ENCODE measurements at places on chromosomes 2 and 18.

GRCh38 chr18:57352761-57353136 lies 392 bp downstream of the ST8SIA3 start:
- no peak for DNase-seq

DNA sequence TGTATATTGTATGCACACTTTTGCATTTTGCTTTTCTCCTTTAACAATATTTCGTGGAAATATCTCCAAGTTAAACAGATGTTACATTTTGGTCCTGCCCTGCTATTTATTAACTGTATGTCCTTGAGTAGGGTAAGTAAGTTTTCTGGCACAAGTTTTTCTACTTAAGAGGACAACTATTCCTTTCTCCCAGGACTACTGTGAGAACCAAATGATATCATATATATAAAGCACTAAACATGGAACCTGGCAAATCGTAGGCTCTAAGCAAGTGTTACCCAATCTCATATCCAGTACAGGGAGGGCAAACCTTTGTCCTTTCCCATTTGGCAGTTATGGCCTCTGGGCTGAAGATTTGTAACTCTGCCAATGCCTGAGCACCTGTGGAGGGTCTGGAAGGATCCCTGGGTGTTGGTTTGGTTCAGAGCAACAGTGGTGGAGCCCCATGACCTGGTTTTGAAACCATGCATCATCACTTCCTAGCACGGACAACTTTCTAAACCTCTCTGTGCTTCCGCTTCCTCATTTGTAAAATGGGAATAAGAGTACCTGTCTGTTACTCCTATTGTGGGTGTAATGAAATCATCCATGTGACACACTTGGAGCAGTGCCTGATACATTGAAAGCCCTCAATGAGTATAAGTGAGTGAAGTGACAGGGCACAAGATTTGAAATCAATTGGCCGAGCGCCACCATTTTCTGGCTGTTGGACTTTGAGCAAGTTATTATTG lies 28.3 kb upstream of the ICOS start:
- no peak for DNase-seq

- no peak for DNase-seq
These were observed 1.6 kb downstream of the CRIM1 start for GRCh38 chr2:36356990-36357846.

DNA sequence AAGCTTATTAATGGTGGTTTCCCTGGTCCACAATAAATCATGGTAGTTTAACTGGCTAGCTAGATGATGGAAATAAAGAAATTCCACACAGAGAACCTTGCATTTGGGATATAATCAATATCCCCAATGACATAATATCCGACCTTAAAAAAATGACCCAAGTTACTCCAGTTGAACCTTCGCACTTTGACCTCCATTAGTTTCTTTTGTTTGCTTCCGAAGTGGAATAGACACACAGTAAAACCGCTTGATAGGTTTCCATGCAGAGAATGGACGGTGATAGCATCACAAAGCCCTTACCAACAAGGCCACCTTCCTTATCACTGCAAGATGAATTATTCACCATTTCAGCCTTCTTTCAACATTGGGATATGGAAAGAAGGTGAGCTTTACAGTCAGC lies 1966.1 kb upstream of the CELF4 start:
- no peak for DNase-seq

GRCh38 chr18:63083555-63083954 lies 236.0 kb downstream of the BCL2 start:
- DNase-seq = no peak

GRCh38 chr2:157191186-157191585 lies 66.3 kb upstream of the GALNT5 start:
- no peak for DNase-seq

GRCh38 chr2:109406301-109406700 lies 207.5 kb downstream of the SEPTIN10 start:
- no peak for DNase-seq

DNA sequence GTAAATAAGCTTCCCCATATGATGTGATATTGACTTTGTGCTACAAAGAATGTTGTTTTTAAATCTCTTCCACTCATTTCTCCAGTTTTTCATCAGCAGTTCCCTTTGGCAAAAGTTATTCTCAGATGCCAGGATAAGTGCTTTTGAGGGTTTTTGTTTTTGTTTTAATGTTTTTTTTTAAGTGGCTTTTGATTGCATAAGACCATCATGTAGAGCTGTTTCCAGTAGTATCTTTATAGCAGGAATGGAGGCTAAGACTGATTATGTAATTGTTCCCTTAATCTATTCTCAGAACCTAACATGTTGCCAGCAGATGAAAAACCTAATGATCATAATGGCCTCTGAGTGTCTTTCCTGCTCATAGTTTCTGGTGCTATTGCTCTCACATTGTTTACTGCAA lies 77.9 kb downstream of the CABLES1 start:
- DNase-seq = no peak

DNA sequence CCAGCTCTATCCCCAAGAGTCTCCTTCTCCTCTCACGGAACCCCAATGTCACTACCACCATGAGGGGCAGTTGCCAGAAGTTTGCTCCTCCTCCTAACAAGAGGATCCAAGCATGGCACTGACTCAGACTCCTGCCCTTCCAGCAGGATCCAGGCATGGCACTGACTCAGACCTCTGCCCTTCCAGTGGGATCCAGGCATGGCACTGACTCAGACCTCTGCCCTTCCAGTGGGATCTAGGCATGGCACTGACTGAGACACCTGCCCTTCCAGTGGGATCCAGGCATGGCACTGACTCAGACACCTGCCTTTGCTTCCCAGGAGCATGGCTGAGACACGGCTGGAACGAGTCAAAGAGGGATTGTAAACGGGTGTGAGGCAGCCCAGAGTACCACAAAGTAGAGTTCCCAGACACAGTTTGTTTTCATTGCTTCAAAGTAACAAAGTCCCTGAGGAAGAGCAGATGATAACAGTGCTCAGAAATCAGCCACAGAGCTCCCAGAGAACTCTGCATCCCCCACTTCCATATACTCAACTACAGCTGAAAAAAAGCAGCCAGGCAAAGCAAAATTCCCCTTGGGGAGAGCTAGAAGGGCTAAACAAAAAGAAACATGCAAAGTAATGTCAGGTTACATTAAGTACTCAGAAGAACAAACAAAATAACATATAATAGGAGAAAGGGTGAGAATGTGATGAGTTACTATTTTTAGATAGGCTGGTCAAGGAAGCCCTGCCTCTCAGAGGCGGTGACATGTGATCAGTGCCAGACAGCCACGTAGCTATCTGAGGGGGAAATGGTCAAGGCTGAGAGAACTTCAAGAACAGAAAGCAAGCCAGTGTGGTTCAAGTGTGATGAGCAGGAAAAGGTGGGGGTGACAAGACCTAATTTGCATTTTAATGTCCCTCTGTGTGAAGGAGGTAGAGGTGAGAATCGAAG lies 3.0 kb downstream of the BUB1 start:
- no peak for DNase-seq

- DNase-seq = no peak
These were observed 70.0 kb upstream of the ATP5MC3 start for GRCh38 chr2:175251425-175252041.

DNA sequence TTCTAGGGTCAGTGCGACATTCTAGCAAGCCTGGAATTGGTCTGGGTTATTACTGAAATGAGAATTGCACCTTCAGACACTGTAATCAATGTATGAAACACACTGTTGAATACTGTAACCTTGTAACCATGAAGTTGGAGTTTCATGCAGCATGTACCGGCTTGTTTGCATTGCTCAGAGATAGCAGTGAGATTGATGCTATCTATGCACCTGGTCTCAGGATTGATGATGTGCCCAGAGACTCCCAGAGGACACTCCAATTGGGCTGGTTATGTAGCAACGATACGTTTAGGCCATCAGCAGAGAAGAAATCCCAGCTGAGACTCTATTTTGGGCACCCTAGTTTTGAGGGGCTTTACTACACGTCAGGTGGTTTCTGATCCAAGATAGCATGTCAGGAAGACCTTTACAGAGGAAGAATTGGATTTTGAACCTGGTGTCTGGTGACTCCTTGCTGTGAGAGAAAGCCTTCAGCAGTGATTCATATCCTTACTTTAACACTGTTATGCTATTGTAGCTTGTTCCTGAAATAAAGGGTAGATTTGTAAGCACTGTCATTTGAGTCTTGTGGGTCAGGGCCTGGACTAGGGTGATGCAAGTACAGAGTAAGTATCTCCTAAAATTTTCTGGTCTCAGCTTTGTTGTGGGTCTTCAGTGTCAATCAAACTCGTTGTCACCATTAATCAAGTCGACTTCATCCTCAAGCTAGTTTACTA lies 305.1 kb upstream of the GULP1 start:
- no peak for DNase-seq

DNA sequence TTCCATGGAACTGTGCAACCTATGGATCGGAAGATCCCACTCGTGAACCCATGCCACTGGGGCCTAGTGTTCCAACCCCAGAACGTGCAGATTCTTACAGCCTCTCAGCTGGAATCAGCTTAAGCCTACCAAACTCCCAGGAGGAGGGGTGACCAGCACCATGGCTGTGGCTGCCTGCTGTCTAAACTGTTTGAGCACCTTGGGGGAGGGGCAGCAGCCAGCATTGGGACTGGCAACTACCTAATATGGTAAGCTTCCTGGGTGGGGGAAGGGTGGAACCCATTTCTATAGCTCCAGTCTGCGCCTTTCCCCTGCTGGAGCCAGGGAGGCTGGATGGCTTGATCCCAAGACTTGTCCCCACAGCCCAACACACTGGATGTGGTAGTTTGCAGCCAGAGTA lies 10.7 kb upstream of the POLE4 start:
- DNase-seq = no peak

GRCh38 chr2:120831086-120831485 lies 95.4 kb downstream of the GLI2 start:
- DNase-seq = no peak

DNA sequence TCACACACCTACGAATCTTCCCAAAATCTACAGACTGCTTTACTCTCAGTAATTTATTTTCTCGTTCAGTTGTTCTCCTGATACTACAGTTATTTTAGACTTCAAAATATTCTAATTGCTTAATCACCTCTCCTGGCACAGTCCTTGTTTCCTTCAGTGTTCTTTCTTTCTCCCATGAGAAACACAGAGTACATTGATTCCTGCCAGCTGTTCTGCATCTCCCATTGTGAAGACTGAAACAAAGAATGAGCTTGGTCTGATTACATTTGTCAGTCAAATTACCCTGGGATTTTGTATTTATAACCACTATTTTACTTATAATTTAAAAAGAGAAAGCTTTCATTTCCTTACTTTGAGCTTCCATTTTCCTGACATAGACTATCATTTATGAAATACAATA lies 63.9 kb upstream of the TANK start:
- DNase-seq = no peak

DNA sequence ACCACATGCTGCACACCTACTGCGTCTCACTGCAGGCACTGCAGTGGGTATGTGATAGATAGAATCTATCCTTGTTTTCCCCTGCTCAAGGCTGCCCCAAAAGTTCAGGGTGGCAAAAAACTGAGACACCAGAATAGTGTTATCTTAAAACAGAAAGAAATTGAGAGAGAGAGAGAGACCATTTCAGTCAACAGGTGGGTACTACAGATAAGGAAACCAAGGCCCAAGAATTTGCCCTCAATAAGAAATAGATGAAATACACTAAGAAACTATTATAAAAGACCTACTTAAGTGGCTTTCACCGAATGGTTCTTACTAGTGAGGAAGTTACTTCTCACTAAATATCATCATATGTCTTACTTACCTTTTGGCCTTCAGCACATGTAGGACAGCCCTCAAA lies 27.9 kb downstream of the EPG5 start:
- no peak for DNase-seq

DNA sequence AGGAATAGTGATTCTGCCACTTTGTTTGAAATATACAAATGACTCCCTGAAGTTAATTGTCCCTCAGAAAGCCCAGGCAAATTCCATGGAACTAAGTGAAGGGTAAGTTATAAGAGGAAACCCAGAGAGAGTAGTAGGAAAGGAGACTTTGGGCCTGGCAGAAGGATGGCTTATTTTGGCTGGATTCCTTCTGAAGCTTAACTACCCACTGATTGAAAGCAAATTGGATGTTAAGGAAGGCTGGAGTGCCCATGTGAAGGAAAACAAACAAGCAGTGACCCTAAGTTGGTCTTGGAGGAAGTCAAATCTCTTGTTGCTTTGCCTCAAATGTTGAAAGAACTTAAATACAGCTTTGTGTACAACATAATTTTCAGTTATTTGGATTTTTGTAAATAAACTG lies 1106.4 kb upstream of the ZEB2 start:
- no peak for DNase-seq

DNA sequence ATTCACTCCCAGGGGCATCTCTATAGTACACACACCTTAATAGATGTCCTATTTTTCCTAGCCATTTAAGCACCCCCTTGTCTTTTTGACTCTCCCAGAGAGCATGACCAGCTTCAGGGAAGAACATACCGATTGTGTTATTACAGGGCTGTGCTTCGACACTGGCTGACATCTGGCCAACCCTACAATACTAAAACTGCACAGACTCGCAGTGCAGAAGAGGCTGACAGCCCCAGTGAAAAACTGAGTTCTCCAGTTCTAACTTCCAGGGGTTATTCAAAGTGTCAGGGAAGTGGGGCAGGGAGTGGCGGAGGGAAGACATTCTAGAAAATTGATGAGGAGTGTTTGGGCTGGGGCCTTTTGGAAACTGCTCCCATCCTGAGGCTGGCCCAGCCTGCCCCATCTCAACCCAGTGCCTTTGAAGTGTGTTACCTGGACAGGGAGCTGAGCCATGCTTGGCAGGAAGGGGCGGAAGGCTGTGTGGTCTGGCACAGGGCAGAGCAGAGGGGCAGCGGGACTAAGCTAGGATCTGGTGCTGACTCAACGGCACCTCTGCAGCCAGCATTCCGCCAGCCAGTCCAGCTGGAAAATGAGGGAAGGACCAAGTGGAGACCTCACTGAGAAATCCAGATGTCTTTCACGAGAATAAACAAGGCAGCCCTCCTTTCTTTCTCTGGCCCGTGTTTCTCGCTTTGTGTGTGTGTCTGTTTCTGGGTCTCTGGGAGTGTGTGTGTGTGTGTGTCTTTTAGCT lies 15.4 kb upstream of the IGFBP5 start:
- DNase-seq = no peak

- no peak for DNase-seq
These were observed 103.9 kb downstream of the KLHL14 start for GRCh38 chr18:32668956-32669355.

GRCh38 chr2:117269574-117269973 lies 544.9 kb upstream of the DDX18 start:
- DNase-seq = no peak

DNA sequence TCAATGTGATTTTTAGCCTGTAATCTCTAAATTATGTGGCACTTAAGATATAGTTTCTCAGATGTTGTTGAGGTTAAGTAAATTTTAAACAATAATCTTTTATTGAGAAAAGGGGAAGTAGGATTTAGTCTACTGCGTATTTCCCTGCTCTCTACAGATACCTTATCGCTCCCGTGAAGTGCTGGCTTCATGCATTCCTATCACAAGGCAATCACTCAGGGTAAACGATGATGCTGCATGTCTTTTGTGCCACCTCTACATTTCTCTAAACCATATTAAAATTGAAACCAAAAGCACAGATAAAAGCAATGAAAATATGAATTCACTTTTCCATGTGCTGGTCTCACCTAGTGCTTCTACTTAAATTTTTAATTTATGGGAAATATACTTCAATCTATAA lies 14.4 kb upstream of the RPE start:
- DNase-seq = no peak

- DNase-seq = no peak
These were observed 50.0 kb downstream of the TMEM163 start for GRCh38 chr2:134668821-134669220.

Measured in NCI-H1092 (cell line).